ENCODE measurements at places on chromosomes 16 and 17.

- no peak for DNase-seq
Observed at GRCh38 chr16:24972608-24973220, 42.5 kb downstream of the ARHGAP17 start.

DNA sequence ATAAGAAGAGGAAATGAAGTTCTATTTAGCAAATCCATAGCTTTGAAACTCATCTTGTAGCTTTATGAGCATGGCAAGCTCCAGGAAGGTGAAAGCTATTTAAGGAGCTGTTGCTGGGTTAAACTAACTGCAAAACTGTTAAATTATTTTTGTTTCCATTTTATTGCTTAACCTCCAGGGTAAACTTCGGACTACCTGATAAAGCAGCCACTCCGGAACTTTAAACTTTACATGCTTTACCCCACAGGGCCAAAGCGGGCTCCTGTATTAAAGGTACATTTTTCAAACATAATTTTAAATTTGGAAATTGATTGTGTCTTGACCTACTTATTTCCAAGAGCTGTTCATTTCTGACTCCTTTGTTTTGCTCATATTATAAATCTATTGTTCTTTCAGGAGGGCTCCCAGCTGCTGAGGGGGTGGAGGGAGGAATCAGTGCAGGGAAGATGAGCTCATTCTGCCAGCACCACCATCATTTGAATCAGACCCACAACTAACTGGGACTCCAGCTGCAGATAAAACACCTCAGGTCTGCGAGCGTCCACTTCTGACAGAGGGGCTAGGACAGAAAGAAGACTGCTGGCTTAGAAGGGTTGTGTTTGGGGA lies 157.9 kb downstream of the IRX3 start:
- DNase-seq, result no peak

- DNase-seq, result no peak
Observed at GRCh38 chr16:85991425-85991824, 92.5 kb downstream of the IRF8 start.

GRCh38 chr17:45361451-45361850 lies 44.6 kb upstream of the MAP3K14 start:
- DNase-seq, result no peak

DNA sequence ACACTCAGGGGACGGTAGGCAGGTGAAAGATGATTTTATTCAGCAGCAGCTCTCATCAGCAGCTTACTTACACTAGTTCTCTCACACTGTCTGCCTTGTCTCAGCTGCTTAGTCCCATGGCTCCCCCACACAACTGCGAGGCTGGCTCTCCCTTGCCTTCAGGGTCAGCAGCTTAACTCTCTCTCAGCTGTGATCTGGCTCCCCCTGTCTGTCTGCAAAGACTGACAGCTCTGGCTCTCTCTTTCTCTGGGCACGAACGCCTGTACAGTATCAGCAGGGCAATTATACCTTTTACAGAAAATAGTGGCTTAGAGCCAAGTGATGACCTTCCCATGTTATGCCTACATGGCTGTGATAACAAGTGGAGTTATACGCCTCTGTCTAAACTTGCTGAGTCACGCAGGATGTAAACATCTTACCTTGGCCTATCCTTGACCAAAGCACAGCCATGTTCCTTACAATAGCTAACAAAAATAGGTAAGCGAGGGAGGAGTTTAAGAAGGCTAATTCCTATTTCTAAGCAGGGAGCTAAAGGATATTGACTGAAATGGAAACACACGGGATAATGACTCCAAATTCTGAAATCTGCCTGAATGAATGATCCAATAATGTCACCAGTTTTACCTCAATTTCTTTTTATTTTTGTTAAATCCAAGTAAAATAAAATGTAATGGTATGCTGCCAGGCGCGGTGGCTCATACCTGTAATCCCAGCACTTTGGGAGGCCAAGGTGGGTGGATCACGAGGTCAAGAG lies 1.1 kb upstream of the NDUFAB1 start:
- DNase-seq, result peak; percentile 55

All from H7 (cell line).